ENCODE measurements at places on chromosomes 6 and 20.

DNA sequence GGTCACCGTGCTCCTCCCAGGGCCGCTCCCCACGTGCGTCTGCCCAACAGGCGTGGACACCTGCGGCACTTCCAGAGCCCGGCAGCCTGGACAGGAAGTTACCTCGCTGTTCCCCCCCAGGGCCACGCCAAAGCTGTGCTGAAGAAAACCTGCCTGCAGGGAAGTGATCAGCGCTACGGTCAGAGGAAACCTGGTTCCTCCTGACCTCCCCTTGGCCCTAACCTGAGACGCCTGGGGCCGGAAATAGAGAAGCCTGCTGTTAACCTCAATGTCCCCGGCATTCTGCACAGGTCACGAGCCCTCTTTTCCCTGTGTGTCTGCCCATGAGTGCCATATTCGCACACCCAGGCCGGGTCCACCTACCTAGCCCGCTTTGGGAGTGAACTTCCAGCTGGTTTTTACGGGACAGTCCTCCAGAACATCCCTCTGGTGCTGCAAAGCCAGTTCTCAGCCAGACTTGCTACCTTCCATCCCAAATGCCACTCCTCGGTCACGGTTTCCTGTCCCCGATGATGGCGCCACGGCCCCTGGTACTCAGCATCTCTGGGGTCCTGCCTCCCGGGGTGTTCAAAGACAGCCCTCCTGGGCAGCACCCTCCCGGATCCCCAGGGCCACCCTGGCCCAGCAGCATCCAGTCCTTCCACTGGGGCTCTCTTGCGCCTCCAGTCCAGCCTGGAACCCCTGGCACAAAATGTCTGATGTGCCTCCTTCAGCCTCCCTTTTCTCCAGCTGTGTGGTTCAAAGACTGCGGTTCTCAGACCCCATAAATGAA, 12.0 kb upstream of the IRF4 start:
- no peak for DNase-seq

DNA sequence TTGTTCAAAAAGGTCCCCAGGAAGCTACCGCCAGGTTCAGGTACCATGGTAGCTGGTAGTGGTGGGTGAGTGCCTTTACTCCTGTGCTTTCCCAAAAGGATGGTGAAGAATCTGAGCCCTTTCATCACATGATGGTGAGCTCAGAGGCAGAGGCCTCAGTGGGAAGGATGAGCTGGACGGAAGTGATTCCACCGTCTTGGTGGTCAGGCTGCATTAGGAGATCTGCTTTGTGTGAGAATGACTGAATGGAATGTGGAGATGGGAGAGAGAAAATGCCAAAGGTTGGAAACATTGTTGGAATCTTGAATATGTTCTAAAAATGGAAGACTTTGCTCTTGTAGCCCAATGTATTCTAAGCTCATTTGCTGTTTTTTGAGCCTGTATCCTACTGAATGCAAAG, 108.1 kb upstream of the SCP2D1 start:
- DNase-seq = no peak

DNA sequence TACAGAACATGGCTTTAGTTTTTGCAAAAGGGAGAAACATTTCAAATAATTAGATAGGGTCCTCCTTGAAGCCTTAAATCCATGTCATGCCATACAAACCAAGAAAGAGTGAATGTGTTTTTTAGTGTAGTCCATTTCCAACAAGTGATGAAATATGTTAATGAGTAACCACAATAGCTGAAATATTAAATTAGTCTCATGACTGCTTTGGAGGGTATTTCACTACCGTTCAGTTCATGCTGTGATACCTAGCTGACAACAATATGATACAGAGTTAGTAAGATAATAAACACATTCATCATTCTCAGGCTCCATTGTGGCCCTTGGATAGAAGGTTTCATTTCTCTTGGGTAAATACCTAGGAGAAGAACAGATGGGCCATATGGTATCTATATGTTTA, 5.8 kb upstream of the ID4 start:
- no peak for DNase-seq

- DNase-seq = peak; percentile 90
Measured at GRCh38 chr6:98957450-98957849, 9.7 kb upstream of the FBXL4 start.

GRCh38 chr6:27280064-27280539, 32.0 kb downstream of the POM121L2 start:
- peak; percentile 43 for DNase-seq

GRCh38 chr6:79028641-79029314, 49.3 kb downstream of the PHIP start:
- no peak for DNase-seq

DNA sequence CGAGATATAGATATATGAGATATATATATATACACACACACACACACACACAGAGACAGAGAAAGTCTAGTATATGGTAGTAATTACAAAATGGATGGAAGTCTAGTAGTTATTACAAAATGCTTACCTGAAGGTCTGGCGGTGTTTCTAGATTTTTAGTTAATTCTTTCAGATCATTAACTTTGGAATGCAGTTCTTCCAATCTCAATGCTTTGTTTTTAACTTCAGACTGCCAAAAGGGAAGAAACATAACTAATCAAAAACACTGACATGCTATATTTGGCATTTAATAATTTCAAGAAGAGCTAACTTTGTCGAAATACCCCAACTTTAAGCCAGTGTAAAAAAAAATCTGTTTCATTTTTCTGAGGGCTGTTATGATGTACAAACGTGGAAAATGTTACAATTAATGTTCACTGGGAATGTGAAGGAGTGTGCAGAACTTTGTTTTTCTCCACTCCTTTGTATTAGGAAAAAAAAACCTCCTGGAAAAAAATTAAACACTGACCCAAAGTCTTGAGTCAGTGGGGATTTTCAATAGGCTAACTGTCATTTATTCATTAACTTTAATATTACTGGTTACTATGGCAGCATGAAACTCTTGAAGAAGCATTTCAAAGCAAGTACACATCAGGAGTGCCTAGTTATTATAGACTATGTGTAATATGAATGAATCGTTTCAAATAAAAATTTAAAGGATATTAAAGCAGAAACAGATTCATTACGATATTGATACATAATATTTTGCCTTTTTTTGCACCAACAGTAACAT, 232.9 kb downstream of the SYNE1 start:
- DNase-seq = no peak

DNA sequence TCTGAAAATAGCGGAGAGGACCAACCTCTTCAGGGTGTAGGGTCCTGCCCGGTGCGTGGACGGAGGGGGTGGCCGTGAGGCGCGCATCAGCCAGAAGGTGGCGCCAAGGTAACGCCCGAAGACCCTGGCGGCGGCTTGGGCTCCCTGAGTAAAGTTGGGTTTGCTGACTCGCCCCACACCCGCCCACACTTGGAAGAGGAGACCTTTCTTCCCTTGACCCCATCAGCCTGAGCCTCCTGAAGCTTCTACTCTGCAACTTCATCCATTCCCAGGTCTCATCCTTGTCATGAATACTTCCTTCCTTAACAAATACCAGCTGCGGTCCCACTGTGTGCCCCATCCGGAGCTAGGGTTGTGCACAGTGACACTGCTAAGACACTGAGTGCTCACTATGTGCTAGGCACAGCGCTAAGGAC, 14.6 kb downstream of the CD40 start:
- DNase-seq = peak; percentile 64

DNA sequence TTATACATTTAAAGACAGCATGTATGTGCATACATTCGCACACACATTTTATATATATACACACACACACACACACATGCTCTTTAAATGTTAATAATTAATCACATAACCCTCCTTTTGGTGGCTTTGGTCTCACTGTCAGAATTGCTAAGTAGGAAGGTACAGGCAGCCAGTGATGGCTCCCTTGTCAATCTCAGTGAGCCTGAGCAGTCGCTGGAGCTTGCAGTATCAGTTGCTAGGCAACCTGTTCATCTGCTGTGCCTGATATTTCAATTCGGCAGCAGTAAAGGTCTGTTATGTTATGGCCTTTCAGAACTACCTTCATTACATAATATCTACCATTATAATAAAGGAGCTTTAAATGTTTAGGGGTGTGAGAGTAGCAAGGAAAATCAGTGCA, 374.3 kb downstream of the LMBRD1 start:
- DNase-seq = no peak

DNA sequence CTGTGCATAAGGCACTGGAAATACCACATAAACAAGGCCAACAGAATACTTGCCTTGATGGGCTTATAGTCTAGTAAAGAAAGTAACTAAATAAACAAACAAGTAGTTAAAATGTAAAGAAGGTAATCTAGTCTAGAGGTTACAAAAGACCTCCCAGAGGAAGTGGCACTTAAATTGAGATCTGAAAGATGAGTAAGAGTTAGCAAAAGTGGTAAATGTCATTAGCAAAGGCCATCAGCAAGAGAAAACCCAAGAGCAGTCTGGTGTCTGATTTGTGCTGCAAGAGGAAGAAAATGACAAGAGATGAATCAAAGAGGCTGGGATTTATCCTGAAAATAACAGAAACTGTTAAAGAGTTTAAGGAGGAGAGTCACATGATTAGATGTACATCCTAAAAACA, 96.6 kb upstream of the SMLR1 start:
- no peak for DNase-seq

DNA sequence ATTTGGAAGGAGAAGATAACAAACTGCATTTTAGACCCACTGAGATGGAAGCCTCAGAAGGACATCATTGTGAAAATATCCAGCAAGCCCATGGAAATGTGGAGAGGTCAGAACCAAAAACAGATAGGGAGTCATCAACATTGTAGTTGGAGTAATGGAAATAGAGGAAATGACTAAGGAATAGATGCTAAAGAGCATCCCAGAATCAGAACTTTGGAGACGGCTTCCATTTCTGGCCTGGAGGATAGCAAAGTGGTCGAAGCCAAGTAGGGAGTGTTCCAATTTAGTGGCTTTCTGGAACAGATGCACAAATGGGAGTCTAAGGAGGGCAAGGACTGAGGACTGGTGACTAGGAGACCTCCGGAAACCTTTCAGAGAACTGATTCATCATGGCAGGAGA, 3.6 kb downstream of the BEND6 start:
- no peak for DNase-seq

GRCh38 chr20:60058879-60059278, 100.7 kb downstream of the CDH26 start:
- DNase-seq = no peak

GRCh38 chr6:10101551-10102252, 313.2 kb downstream of the TFAP2A start:
- no peak for DNase-seq

DNA sequence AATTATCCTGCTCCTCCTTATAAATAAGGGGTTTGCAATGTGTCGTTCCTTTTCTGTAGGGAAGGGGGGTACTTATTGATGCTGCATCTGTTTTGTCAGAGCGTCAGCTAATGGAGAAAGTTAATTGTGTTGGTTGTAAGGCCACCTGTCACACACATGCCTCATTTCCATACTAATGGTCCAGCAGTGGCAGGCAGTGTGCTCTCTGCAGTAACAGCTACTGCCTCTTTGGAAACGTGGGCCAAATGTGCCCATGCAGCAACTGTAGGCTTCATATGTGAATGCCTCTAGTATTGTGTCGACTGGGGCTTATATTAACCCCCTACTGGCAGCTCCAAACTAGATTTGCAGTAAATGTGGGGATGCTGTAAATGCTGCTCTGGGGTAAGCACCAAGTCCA, 56.3 kb upstream of the OLIG3 start:
- DNase-seq = no peak

DNA sequence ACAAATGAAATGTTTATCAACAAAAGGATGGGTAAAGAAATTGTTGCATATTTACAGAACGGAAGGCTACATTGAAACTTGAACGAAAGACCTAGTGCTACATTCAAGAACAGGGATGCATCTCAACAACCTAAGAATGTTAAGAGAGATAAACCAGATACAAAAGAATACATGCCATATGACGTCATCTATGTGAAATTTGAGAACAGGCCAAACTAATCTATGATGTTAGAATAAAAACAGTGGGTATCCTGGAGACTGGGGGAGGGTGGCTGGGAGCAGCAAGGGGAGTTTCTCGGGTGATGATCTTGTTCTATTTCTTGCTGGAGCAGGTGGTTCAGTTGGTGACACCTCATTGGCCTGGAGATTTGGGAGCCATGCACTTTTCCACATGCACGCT, 81.5 kb downstream of the SULF2 start:
- DNase-seq = no peak

- DNase-seq = no peak
Measured at GRCh38 chr20:34915749-34916455, 39.5 kb downstream of the ACSS2 start.

DNA sequence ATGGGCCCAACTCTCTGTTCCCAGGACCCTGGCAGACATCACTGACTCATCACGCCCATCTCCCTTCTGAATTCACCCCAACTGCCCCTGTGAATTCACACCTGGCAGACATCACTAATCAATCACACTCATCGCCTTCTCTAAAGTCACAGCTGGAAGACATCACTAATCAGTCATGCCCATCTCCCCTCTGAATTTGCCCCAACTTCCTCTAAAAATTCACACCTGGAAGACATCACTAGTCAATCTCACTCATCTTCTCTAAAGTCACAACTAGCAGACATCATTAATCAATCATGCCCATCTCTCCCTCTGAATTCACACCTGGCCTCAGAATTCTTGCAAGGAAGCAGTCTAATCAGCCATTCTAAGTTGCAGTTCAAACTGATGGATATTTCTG, 111.1 kb downstream of the FOXA2 start:
- no peak for DNase-seq

- no peak for DNase-seq
Measured at GRCh38 chr6:64786736-64787135, 920.3 kb downstream of the EYS start.

DNA sequence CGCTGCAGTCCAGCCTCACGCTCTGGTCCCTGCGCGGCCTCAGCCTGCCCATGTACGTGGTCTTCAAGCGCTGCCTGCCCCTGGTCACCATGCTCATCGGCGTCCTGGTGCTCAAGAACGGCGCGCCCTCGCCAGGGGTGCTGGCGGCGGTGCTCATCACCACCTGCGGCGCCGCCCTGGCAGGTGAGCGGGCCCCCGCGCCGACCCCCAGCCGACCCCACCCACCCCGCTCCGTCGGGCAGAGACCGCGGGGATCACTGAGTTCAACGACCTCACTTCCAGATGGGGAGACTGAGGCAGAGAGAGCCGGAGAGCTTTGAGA, 545 bp downstream of the SLC35D3 start:
- no peak for DNase-seq

- DNase-seq = no peak
Measured at GRCh38 chr6:92507552-92507951, 911.8 kb downstream of the EPHA7 start.

- DNase-seq = no peak
Measured at GRCh38 chr6:5854899-5855298, 151.8 kb downstream of the NRN1 start.
